ENCODE measurements at places on chromosomes 5 and 9. TPM values are rescaled to one million over a fixed set of nuclear protein-coding genes. Genes with fewer than 3 reads are reported as not detected.
A peak's percentile ranks its signal among the peaks of the same experiment; 100 is the strongest.

DNA sequence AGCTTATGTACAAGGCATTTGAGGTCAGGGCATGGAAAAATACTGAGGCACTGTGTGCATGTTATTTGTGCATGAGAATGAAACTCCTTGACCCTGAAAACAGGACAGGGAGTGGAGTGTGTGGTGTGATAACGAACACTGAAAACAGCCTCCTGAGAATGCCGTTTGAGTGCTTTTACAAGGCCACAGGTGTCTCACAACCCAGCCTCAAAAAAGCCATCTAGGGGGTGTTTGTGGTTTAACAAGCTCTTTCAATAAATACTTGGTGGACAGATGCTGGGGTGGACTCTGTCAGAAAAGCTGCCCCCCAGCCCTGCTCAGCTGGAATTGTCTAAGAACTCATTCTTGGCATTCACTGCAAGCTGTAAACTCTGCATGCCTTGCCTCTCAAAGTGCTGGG is 94.0 kb upstream of the SLC25A48 start:
- DNase-seq, result no peak

DNA sequence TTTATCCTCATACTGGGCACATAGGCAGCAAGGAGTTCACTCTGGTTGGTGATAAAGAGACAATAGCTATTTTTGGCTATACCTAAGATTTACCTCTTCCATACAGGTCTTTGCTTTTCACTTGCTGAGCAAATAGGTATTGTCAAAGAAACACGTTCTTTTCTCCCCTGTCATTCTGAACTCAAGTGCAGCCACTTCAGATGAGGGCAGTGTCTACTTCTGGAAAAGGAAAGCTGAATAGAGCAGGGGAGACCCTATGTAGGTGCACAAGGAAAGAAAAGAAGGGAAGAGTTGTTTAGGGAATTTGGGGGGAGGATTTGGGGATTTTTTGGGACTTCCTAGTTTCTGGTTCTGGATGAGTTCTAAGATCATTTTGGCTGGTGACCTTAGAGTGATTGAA is 109.6 kb downstream of the ATP10B start:
- DNase-seq, result no peak

DNA sequence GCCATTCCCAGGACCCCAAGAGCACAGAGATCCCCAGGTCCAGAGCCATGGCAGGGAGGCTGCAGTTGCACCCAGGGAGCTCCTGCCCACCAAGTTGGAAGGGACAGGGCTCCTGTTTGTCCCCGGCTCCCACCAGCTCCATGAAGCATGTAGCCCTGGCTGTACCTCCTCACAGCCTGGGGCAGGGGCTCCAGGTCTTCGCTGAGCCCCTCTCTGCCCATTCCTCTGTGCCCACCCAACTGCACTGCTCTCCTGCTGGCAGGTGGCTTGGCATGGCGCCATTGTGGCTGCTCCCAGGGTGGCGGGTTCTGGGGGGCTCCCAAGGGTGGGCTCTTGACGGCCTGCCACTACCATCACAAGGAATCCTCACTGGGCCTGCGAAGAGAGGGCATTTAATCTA is 197.5 kb upstream of the DAB2 start:
- no peak for DNase-seq

DNA sequence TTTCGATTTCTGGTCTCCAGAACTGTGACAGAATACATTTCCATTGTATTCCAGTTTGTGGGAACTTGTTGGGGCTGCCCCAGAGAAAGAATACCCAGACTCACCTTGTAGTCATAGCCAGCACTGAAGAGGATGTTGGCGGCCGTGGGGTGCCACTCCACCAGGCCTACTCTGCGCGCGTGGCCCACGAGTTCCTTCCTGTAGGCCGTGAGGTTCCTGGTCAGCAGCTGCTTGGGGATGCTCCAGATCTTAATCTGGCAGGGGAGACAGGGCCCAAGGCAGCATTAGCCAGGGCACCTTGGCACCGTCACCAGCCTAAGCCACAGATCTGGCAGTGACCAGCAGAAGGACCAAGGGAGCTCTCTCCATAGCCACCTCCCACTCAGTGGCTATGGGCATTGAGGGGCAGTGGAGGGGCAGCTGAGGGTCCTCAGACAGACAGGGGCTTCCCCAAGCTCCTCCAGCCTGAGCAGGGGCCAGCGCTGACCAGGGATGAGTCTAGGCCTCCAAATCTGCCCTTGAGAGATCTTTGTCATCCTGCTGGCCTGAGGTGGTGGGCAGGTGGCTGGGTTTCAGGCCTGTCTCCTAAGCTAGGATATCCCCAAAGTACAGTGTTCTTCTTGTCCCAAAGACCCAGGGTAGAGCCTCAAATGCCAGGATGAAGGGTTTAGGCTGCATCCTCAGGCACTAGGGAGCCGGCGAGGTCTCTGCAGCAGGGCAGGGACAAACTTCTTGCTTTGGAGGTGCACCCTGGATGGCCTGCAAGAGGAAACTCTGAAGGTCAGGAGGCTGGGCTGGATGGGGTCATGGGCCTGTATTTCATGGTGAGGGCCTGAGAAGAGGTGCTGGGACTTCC is 15.9 kb upstream of the TRIM14 start:
- no peak for DNase-seq

- no peak for DNase-seq
Observed at GRCh38 chr5:171415115-171415730, 4.2 kb upstream of the FGF18 start.

GRCh38 chr9:93253633-93254032 is 69.7 kb downstream of the WNK2 start:
- no peak for DNase-seq

DNA sequence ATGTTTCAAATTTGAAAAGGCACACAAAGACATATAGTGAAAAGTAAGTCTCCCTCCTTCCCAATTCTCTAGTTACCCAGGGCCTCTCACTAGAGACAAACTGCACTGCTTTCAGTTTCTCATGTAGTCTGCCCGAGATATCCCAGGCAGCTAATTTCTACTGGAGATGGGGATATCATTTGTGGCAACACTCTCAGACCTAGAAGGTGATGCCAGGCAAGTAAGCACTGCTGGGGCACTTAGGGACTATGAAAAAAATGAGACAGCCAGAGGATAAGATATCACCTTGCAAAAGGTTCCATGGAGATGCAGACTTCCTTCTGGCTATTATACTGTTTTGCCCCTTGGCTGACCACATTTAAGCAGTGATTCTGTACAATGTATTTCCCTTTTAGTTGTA is 12.6 kb downstream of the SIL1 start:
- no peak for DNase-seq

GRCh38 chr9:97064176-97064575 is 25.2 kb upstream of the CTSV start:
- no peak for DNase-seq

DNA sequence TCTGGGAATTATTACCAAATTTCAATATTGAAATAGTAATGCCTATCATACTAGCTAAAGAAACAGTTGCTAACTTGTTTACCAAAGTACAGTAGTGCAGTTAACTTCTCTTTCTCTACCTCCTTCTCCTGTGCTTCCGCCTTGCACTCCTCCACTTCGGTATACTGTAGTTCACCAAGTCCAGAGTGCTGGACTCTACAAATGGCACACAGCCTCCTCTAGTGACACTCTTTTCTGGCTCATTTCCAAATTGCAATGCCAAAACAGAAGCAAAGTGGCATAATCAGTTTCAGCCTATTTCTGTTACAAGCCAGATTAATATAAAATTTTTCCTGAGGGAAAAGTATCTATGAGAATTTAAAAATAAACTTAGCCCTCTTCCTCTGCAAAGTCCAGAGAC is 86.0 kb upstream of the RASGRF2 start:
- DNase-seq, result no peak

GRCh38 chr5:61162832-61163567 is 732 bp upstream of the SMIM15 start:
- DNase-seq, result peak; percentile 16

DNA sequence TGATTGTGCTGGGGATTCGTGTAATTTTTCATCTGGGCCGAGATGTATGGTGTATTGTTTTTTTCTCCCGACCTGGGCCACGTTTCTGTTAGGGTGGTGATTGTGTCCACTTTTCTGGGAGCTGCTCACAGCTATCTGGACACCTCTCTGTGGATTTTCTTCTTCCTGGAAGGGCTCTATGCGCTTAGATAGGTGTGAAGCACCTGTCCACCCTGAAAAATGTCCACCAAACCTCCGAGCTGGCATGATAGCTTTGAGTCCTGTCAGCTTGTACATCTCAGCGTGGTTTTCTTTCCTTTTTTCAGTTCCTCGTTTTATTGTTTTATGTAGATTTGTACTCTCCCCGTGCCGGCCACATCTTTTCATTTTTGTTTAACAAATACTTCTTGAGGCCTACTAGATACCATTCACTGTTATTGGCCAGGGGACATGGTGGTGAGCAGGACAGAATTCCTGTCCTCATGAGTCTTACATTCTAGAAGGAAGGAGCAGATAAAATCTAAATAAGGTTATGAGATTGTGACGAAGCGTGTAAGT is 1.1 kb downstream of the UGCG start:
- peak; percentile 15 for DNase-seq

SLC46A2 gene
- not detected for total RNA-seq

NELFB gene
- total RNA-seq, result 47.9 TPM

SLC9A3 gene
- 0.75 TPM for total RNA-seq

IFNE gene
- 1.9 TPM for total RNA-seq

MAMDC2 gene
- total RNA-seq, result 16.1 TPM

ZBTB26 gene
- 3.8 TPM for total RNA-seq

TTC23L gene
- total RNA-seq, result not detected

ATP10B gene
- not detected for total RNA-seq

CDX1 gene
- 0.18 TPM for total RNA-seq
